ENCODE measurements at places on chromosomes 13 and 19.
A peak's percentile ranks its signal among the peaks of the same experiment; 100 is the strongest.

- DNase-seq = no peak
Measured at GRCh38 chr13:112880976-112881540, 88.0 kb upstream of the MCF2L start.

DNA sequence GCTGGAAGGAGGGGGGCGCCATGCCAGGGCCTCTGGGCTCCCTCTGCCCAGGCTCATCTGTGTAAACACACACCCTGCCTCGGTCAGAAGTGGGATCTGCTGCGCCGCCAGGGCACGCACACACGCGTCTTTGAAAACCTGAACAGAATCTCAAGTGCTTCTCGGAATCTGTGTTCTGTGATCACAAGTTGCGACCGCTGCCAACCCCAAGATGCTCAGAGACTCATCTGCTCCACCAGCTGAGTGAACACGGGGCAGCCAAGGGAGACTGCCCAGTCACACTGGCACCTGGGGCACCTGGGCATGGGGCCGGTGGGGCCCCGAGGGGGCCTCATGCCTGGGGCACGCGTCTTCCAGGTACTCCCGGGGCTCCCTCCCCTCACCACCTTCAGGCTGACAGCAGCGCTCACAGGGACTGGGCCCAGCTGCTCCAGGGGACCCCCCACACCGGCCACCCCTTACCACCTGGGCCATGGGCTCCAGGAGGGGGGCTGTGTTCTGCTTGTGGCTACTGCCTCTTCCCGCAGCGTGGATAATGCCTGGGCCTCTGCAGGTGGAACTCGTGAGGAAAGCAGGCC is 59.0 kb downstream of the KLF2 start:
- no peak for DNase-seq

DNA sequence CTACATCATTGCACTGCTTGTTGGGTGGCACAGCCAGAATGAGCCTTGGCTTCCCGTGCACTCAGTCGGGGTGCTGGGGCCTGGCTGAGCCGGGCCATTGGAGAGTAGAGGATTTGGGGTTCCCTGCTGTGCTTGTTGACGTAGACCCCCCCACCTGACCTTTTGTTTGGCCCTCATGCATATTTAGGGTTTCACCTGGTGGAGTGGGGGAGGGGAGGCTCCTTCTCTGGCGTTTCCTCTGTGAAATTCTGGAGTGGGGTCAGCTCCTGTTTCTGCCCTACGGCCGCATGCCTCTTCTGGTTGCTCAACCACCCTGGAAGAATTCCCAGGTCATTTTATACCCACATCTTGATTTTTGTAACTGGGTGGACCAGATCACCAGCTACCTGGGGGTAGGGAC is 82.8 kb downstream of the SIPA1L3 start:
- DNase-seq = no peak

GRCh38 chr19:55053735-55054134 is 9.2 kb downstream of the RDH13 start:
- DNase-seq = no peak

DNA sequence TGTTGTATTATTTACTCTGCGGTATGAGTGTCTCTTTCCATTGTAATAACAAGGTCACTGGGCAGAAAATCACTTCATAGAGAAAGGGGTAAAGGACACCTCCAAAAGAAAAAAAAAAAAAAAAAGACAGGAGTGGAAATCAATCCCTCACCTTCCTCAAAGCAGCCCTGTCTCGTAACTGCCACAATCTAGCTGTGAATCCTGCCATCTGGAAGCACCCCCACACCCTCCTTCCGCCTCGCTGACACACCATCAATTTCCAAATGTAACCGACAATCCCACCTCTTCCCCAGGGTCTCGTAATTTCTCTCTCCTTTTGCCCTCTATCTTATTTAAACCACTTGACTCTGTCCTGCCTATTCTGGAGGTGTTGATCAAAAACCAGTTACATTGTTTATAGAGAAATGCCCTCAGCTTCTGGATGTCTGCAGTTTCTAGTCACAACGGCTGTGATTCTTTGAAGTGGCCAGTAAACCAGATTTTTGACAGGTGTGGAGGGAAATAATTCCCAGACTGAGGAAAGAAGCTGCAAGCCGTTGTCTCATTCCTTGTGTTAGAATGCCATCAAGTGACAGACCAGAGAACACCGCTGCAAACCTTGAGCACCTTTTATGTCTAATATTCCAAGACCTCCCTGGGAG is 9.1 kb upstream of the POP4 start:
- peak; percentile 27 for DNase-seq

DNA sequence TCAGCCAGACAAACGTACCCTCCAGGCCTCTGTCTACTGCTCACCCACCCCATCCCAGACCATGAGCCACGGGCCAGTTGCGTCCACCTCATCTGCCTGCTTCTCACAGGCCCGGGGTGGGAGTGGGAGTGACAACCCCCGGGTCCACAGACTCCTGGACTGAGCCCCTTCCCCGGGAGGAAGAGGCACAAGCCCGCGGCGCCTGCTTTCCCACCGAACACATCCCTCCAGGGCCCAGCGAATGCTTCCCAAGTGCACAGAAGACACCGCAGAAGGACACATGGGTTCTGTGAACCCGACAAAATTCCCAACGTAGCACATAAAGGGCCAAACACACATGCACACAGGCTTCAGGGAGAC is 18.0 kb upstream of the PLPP2 start:
- no peak for DNase-seq

GRCh38 chr19:6076675-6077463 is 33.4 kb downstream of the RFX2 start:
- peak; percentile 96 for DNase-seq

GRCh38 chr19:48508729-48509411 is 2.8 kb downstream of the LMTK3 start:
- no peak for DNase-seq

DNA sequence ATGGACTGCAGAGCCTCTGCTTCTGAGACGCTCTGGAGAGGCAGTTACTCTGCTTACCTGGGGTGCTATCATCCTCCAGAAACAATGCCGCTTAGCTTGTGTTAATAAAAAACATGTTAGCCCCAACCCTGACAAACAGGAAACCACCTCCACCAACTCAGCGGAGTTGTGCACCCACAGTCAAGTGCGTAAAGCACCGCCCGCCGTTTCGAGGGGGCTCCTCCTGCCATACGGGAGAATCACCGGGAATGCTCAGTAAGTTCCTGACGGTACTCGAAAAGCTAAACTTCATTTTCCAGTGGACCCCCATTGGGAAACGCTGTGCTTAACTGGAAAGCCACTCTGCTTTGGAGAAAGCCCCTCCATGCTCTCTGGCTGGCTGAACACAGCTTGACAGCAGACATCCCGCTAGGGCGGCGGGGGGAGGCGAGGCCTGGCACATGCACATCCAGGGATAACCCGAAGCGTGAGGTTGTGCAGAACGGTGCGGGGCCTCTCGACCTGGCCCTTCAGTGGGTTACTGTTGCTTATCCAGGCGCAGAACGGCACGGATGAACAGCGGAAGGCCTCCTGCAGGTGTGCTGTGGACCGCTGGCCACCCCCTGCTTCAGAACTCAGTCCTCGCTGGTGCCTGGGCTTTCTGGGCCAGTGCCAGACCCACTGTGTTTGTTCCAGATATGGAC is 17.1 kb downstream of the GAS6 start:
- no peak for DNase-seq

DNA sequence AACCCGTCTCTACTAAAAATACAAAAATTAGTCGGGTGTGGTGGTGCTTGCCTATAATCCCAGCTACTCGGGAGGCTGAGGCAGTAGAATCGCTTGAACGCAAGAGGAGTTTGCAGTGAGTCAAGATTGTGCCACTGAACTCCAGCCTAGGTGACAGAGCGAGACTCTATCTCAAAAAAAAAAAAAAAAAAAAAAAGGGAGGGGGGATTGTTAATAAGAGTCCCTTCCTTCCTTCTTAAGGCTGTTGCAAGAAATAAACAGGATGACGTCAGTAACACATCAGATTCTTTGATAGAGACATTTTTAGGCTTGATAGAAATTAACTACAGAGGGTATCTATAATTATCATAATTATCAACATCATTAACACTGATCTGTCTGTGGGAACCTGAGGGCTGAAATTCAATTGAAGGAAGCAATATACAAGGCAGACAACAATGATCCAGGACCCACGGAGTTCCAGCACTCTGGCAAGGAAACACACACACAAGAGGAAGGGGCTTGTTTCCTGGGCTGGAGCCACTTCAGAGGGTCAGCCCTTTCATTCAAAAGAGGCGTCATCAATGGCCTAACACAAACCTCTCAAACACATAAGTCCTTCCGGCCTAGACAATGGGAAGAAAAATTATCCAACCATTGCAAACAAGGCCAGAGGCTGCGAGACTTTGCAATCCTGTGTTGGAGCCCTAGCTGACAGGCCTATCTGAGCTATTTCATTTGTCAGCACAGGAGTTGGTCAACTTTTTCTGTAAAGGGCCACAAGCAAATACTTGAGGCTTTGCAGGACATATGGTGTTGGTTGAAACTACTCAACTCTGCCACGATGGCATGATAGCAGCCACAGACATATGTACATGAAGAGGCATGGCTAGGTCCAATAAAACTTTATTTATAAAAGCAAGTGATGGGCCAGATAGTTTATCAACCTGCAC is 105.2 kb downstream of the INSR start:
- DNase-seq = no peak
